ENCODE measurements at places on chromosomes 3 and 15.

DNA sequence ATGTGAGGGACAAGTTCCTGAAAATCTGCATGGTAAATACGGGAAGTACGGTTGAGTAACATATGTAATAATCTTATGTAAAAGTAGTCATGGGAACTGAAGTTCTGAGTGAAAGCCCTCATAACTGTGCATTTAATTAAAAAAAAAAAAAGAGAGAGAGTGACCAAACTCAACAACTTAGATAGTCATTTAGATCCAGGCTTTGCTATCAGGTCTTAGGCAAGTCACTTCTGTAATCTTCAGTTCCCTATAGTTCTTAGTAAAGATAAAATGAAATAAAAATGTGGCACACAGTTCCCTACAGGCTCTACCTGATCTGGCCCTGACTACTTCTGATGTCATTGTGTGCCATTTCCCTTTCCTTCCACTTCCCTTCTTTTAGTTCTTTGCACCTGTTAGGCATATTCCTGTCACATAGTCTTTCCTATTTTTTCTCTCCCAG is 15.0 kb downstream of the RNF111 start:
- DNase-seq = no peak

DNA sequence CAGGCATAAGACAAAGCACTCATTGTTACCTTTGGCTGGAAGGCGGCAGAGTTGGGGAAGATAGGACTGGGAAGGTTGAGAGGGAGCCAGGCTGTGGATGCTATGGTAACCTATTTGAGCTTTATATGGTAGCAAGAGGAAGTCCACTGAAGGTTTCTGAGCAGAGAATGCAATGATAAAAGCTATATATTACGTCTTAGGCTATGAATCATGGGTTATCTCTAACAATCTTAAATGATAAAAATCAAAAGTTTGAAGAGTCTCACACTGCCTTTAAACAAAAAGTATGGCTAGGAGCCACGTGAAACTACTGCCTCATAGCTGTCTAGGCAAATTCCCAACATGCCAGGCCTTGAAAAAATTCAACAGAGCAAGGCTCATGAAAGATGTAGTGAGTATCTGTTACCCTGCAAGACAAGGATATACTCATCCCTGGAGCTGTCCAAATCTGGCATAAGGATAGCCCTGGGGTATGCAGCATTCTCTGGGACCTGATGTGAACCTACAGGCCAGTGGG is 4.1 kb downstream of the P3H2 start:
- no peak for DNase-seq

DNA sequence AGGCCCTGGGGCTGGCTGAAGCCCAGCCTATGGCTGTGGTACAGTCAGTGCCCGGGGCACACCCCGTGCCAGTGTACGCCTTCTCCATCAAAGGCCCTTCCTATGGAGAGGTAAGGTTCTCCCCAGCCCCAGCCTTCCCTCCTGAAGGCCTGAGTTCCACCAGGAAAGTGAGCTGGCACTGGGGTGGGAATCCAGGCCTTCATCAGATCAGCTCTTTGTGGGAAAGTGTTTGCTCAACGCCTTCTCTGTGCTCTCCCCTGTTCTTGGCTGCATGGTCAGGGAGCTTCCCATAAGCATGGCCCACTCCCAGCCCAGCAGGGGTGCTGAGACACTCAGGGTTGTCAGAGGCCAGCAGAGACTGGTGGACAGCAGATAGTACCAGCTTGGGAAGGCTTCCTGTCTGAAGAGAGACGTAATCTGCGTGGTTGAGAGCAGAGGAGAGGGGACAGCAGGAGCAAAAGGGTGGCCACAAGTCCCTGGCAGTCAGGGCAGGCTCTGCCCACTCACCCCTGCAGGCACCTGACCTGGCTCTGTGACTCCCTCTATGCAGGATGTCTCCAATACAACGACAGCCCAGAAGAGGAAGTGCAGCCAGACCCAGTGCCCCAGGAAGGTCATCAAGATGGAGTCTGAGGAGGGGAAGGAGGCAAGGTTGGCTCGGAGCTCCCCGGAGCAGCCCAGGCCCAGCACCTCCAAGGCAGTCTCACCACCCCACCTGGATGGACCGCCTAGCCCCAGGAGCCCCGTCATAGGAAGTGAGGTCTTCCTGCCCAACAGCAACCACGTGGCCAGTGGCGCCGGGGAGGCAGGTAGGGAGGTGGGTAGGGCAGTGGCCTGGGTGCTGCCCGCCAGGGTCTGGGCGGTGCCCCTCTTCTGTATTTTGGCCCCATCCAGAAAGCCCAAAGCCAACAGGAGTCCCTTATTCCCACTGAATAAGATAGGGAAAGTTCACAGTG is 38.4 kb downstream of the PML start:
- DNase-seq = no peak

GRCh38 chr3:144102421-144102820 is 130.8 kb downstream of the DIPK2A start:
- DNase-seq = no peak

DNA sequence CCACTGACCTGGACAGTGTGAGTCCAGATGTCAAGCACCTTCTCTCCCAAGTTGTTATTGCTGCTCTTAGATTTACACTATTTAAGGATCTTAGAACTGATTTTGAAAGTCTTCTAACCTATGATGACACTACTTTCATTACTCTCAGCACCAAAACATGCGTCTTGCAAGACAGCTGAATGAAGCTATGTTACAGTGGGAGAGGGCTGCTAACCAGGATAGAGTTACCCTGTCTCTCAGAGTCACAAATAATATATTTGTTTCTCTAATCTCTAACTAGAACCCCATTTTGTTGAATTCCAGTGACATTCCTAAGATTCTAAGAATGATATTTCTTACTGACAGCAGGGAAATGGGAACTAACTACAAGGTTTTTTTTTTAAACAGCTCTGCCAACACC is 455.5 kb downstream of the MAGI1 start:
- no peak for DNase-seq

- DNase-seq = no peak
These were observed 86.4 kb downstream of the TIGIT start for GRCh38 chr3:114380233-114380651.

GRCh38 chr15:96421178-96421601 is 90.7 kb downstream of the NR2F2 start:
- no peak for DNase-seq

DNA sequence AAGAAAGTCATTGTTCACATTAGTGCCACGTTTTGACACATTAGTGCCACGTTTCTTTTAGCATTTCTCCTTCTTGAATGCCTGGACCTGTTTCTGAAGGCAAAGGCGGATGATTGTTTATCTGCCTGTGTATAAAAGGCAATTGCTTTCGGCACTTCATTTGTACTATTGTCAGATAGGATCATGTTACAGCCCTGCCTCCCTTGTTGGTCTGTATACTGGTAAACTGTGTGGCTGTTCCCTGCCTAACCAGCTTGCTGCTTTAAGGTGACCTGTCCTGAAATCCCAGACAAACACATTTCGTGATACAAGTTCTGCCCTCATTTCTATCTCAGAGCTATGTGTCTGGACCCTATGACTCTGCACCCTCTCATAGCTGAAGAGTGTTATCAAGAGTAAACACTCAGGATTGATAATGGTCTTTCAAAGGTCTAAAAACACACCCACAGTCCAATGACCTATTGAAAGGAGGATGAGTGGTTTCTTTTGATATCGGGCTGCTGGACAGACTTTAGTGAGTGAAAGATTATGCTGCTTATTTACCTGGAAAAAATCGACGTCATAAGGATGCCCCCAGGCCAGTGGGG is 276.3 kb upstream of the MCTP2 start:
- DNase-seq = no peak

DNA sequence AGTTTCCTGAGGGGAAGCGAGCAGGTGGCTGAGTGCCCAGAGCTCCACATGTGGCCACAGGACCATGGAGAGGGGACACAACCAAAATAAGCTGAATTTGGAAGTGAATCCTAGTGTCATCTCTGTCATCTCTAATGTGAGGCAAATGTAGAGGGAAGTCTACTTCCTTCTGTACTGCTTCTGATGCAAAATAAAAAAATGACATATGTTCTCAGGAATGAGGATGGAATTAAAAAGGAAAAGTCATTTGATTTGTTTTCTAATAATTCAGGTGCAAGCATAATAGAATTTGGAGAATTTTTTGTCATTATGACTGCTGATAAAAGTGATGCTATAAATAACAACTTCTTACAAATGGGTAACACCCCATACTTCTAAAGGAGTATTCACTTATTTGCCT is 59.5 kb upstream of the POU1F1 start:
- DNase-seq = no peak

DNA sequence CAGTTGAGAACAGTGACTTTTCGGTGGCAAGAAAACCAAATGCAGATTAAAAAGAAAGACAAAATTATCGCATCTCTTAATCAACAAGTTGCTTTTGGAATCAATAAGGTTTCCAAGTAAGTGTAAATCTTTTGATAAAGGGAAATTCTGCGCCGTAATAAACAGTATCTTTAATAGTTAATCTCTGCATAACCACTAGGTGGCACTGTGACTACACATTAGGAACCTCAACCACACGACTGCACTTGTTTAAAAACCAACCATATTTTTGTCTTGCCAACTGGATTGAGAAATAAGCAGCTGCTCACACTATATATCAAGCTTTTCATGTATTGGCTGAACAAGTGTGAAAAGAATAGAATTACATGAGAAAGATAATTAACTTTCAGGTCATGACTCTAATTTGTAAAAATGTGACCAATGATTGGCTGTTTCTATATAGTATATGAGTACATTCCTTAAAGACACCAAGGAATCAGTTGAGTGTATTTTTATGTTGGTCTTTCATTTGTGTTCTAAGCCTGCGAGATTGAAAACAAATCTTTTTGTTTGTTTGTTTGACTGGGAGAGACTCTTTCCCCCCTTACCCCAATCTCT is 72.7 kb downstream of the DZIP3 start:
- peak; percentile 12 for DNase-seq

- no peak for DNase-seq
These were observed 125.0 kb upstream of the ROPN1 start for GRCh38 chr3:124116906-124117305.

- peak; percentile 28 for DNase-seq
These were observed 67.1 kb downstream of the ATP8B4 start for GRCh38 chr15:50051811-50052419.

GRCh38 chr3:51945031-51945840 is 3.1 kb downstream of the PARP3 start:
- DNase-seq = no peak

DNA sequence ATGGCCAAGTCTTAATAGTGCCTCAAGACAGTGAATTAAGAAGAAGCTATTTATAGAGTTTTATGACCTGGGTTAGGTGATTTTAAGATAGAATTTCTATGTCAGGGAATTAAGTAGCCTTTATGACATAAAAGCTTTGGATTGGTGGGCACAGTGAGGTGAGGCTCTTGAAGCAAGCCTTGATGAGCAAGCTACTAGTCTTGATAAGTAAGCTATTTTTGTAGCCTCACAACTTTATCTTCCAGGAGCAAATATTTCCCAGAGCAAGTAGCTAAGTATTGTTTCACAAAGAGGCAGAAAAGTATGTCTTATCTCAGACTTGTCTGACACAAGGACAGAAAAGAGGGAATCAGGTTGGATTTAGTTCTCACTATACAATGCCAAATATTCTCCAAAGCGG is 491.7 kb upstream of the RASGRP1 start:
- no peak for DNase-seq

GRCh38 chr15:41842229-41842628 is 3.6 kb downstream of the PLA2G4B start:
- DNase-seq = no peak

GRCh38 chr3:99633887-99634558 is 4.4 kb upstream of the COL8A1 start:
- no peak for DNase-seq

- no peak for DNase-seq
These were observed 5.9 kb upstream of the TMEM44 start for GRCh38 chr3:194638991-194639605.

- DNase-seq = no peak
These were observed 58.4 kb downstream of the SCAPER start for GRCh38 chr15:76846782-76847181.

- no peak for DNase-seq
These were observed 55.4 kb downstream of the RASGRF1 start for GRCh38 chr15:79035111-79035601.

DNA sequence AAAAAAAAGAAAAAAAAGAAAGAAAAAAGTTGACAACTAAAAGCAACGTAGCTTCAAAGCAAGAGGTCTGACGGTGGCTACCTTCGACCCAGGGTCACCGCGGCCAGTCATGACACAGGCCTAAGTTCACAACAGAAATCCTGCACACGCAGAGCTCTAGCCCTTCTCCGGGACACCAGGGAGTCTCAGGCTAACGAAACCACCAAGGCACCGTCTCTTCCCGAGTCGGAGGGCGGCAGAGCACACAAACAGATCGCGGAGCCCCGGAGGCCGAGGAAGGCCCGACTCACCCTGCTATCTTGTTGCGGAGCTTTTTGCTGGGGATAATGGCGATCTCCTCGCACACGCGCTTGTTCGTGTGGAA is 584 bp downstream of the RPS17 start:
- DNase-seq = peak; percentile 10

DNA sequence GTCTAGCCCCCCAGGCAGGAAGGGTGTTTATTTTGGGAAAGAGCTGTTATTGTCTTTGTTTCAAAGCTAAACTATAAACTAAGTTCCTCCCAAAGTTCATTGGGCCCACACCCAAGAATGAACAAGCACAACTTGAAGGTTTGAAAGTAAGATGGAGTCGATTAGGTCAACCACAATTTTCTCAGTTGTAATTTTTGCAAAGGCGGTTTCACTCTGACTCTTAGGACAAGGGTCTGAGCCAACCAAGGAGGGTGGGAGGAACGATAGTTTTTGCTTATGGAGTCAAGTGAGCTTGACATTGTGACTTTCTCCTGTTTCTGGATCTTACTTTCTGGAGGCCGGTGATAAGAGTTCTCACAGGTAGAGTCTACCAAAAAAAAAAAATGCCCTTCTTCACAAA is 5.8 kb upstream of the ZNF770 start:
- DNase-seq = no peak
